ENCODE measurements at places on chromosomes 11 and 22. TPM values are rescaled to one million over a fixed set of nuclear protein-coding genes. Genes with fewer than 3 reads are reported as not detected.

Gene GRK2
- total RNA-seq = 65.5 TPM

Gene OR6T1
- not detected for total RNA-seq

Gene ESAM
- total RNA-seq = not detected

Gene APOA5
- not detected for total RNA-seq

Gene ABCG4
- 0.42 TPM for total RNA-seq

Gene MGAT3
- total RNA-seq = 0.85 TPM

Gene ASRGL1
- total RNA-seq = not detected

Gene LMO1
- total RNA-seq = not detected

Gene RAB38
- 86.4 TPM for total RNA-seq

Gene EIF3D
- total RNA-seq = 358 TPM

Gene MFRP
- not detected for total RNA-seq

Gene SCGB2A2
- total RNA-seq = not detected

All from airway epithelial cell (primary cell).